ENCODE measurements at places on chromosomes 2 and 18.

GRCh38 chr2:97731274-97732020 lies 18.1 kb downstream of the ZAP70 start:
- DNase-seq = no peak

GRCh38 chr2:53183581-53183980 lies 584.0 kb upstream of the CHAC2 start:
- no peak for DNase-seq

GRCh38 chr2:238997137-238997390 lies 149.2 kb downstream of the TWIST2 start:
- no peak for DNase-seq

DNA sequence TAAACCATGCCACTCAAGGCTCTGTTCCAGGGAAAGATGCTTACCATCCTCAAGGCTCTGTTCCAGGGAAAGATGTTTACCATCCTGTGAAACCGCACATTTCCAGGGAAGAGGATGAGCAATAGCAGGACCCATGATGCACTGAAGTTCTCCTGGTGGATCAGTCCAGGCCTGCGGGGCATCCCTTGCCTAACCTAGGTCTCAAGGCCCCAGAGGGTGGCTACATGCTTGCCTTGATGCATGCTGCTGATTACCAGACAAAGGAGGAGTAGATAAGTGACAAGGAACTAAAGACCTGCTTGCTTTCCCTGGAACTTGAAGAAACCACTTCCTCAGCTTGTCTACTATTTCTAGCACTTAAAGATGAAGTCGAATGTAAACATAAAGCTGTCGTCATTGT lies 111.0 kb upstream of the LINC00305 start:
- no peak for DNase-seq

GRCh38 chr2:1603521-1603920 lies 140.8 kb downstream of the PXDN start:
- no peak for DNase-seq

- no peak for DNase-seq
These were observed 14.4 kb downstream of the FMNL2 start for GRCh38 chr2:152349416-152349815.

DNA sequence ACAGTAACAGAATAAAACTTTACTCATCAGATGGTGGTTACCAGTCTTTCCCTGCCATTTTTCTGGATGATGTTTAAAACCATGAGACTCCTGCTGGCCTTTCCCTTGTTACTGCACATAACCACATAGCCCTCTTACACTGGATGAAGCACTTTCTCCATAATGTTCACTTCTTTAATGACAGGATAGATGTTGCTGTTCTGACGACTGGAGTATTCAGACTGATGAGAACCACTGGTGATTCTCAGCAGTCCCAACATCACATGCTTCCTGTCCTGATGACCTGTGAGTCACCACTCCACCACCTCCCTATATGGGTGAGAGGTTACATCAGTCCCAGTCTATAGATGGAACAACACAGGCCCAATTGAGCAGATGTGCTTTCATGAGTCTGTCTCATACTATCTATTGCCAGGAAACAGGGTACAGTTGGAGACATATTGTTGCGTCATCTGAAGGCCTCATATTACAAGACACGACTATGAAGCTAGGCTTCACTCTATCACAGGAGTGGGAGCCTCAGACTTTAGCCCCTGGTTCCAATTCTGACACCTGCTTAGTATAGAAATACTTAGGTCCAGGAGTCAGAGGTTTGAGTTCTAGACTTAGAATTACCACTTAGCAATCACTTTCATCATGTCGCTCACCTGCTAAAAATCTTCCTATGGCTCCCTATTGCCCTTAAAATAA lies 145.7 kb upstream of the KLF7 start:
- DNase-seq = no peak

GRCh38 chr2:96225016-96225533 lies 16.4 kb upstream of the STARD7 start:
- DNase-seq = no peak

GRCh38 chr2:32706815-32707579 lies 79.1 kb downstream of the TTC27 start:
- DNase-seq = no peak

GRCh38 chr2:178479275-178479616 lies 846 bp upstream of the FKBP7 start:
- DNase-seq = no peak

DNA sequence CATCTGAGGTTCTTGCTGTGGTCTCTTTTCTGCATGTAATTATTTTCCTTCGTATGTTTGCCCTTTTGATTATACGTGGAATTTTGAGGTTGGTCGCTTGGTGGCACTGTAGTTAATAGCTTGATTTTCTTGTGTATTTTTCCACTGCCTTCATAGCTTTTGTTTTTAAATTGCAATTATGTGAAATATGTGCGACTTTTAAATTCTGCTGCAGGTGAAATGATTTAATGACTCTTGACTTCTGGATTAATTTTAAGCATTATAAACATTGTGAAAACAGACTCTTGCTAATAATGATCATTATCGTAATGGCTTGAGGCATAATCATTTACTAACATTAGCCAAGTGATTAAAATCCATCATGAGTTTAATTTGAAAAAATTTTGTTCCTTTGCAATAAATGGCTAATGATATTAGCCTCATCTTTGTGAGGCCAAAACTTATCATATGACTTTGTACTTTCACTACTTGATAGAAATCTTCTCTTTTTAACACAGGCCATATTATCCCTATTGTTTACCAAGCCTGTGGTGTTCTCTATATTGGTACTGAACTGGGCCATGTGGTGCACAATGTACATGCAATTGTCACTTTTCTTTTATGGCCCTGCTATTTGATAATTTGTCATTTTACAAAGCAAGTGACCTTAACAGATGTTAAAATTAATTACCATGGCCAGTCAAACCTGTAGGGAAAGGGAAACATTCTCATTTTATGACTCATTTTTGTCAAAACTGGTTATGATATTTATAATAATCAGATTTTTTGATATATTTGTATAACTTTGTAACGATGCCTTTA lies 62.8 kb upstream of the NEUROD1 start:
- peak; percentile 44 for DNase-seq

- no peak for DNase-seq
These were observed 90.6 kb upstream of the WDR75 start for GRCh38 chr2:189350540-189351209.

GRCh38 chr18:23155537-23155936 lies 20.3 kb downstream of the CABLES1 start:
- no peak for DNase-seq

DNA sequence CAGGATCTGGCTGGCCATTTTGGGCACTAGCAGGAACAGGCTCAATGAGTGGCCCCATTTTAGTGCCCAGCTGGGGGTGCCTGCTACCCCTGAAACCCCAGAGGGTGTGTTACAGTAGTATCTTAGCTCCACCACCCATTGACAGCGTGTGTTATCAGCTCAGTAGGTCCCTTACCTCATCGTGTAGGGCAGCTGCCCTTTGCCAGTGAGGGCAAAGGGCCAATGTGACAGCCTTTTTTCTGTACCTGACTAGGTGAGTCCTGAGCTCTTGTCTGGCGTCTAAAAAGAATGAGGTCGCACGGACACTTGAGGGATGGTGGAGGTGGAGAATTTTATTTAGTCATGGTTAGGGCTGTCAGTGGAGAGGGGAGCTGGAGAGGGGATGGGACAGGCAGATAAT lies 462.2 kb downstream of the PIK3C3 start:
- DNase-seq = no peak

All from CD4-positive, alpha-beta T cell treated with Interleukin-1 beta for 1 hour (primary cell).